Naive thymus-derived CD4-positive, alpha-beta T cell (primary cell): ENCODE measurements at places on chromosomes 1 and 21.
A peak's percentile ranks its signal among the peaks of the same experiment; 100 is the strongest.

DNA sequence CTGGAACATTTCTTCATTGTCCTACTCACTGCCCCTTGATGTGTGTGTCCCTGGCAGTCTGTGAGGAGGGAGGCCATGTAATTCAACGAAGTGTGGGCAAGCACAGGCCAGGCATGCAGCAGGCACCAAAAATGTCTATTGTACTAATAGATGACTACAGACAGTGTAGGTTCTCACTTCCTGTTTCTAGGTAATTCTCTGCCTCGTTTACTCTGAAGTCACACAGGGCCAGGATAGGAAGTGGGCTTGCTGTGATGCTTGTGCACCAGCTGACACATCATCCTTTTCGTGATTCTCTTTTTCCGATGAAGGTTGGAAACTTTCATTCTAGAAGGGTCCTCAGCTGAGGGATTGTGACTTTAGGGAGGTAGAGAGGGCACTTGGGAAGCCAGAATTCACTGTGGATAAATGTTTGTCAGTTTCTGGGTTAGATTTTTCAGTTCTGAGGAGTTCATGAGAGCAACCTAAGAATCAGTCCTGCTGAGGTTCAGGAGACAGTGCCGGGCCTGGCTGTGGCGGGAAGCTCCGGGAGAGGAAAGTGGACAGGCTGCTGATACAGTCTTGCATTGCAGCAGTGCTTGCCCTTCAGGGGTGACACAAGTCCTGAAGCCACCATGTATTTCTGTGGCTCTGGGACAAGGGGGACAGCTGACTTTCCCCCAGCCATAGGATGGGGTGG lies 4.3 kb upstream of the CSF1 start:
- H3K4me3 ChIP-seq: peak overlapping the region; percentile 25
- no peaks in the 10 kb centered on the region for H3K36me3 ChIP-seq
- peaks cover 28% of the 10 kb centered on the region for H3K4me1 ChIP-seq

DNA sequence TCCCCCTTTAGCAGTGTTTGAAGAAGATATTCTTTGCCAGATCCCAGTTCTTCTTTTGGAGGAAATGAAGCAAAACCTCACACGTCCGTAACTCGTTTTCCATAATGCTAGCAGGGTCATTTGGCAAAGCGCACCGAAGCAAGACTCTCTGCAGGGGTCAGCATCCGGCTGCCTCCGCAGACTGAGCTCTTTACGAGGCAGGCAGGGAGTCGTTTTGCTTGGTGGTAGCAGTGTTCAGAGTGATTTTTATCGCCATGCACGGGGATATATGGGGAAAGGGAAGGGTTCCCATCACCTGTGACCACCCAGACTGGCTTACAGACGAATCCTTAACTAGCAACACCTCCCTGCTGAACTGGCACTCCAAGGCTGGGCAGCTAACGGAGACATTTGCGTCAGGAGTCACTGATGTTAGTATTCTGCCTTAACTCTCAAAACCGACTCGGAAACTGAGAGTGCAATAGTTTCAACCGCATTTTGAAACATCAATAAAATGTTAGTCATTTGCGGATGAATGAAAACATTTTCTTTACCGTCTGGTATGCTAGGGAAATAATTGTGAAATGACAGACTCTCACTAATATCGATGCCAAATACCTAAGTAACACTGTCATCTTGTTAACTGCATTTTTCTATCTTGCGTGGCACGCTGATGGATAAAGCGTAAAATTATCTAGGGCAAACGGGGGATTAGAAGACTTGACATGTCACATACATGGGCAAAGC lies 2.2 kb upstream of the NEGR1 start:
- peaks cover 3% of the 10 kb centered on the region for H3K4me1 ChIP-seq
- no peaks in the 10 kb centered on the region for H3K36me3 ChIP-seq
- peak overlapping the region; percentile 71 for H3K4me3 ChIP-seq

GRCh38 chr1:92362970-92363369 lies 64.1 kb downstream of the RPAP2 start:
- no peak for DNase-seq
- H3K36me3 ChIP-seq: no peaks in the 10 kb centered on the region
- no peaks in the 10 kb centered on the region for H3K27me3 ChIP-seq

- H3K4me1 ChIP-seq: peaks cover 13% of the 10 kb centered on the region
- H3K36me3 ChIP-seq: no peaks in the 10 kb centered on the region
- H3K27me3 ChIP-seq: no peaks in the 10 kb centered on the region
- H3K27ac ChIP-seq: peak overlapping the region; percentile 60
Measured at GRCh38 chr21:41112740-41113692, 54.9 kb upstream of the BACE2 start.

GRCh38 chr1:179857009-179857408 lies 20.6 kb downstream of the TOR1AIP2 start:
- H3K27ac ChIP-seq: no peak overlapping the region
- no peaks in the 10 kb centered on the region for H3K4me1 ChIP-seq
- H3K4me3 ChIP-seq: no peak overlapping the region
- no peak for DNase-seq

DNA sequence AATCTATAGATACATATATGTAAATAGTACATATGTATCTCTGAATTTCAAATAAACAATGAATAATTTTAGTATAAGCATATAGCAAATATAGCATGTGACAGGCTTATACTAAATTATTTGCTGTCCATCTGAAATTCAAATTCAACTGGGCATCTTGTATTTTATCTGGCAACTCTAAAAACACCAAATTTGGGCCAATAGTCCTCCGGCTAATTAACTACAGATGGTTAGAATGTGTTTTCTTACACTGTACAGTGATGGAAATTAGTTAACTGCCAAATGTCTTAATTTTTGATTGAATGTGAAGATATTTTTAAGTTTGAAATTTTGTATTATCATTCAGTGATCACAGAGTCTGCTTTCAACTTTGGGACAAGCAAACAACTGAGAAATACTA lies 30.7 kb downstream of the KCNJ15 start:
- H3K36me3 ChIP-seq: no peaks in the 10 kb centered on the region
- H3K27ac ChIP-seq: no peak overlapping the region
- no peaks in the 10 kb centered on the region for H3K4me1 ChIP-seq
- H3K27me3 ChIP-seq: no peaks in the 10 kb centered on the region

- no peaks in the 10 kb centered on the region for H3K27me3 ChIP-seq
- peaks cover 37% of the 10 kb centered on the region for H3K4me1 ChIP-seq
- no peaks in the 10 kb centered on the region for H3K36me3 ChIP-seq
- peak overlapping the region; percentile 9 for H3K4me3 ChIP-seq
Measured at GRCh38 chr21:29078869-29079767, 5.7 kb upstream of the CCT8 start.

- no peak for DNase-seq
- no peak overlapping the region for H3K27ac ChIP-seq
- peaks cover 32% of the 10 kb centered on the region for H3K36me3 ChIP-seq
Measured at GRCh38 chr1:43660355-43660754, 10.4 kb downstream of the KDM4A start.

DNA sequence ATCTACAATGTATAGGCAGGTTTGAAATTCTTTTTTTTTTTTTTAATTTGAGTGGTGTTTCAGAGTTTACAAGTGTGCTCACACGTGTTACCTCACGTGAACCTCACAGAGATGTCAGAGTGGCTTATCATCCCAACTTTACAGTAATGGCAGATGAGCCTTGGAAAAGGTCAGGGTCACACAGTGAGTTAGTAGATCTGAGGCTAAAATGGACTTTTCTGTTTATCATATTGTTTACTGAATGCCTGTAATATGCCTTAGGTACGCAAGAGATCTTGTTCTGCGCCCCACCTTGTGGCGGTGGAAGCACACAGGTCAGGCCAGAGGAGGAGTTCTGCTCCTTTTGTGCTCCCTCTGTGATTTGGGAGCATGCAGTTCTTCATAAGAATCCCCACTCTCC lies 80.0 kb downstream of the DYRK1A start:
- no peak overlapping the region for H3K4me3 ChIP-seq
- H3K27me3 ChIP-seq: no peaks in the 10 kb centered on the region
- H3K27ac ChIP-seq: peak overlapping the region; percentile 24
- no peak for DNase-seq
- H3K4me1 ChIP-seq: peaks cover 42% of the 10 kb centered on the region
- peaks cover 4% of the 10 kb centered on the region for H3K36me3 ChIP-seq

GRCh38 chr1:40884055-40884795 lies 22.1 kb upstream of the CITED4 start:
- no peak overlapping the region for H3K4me3 ChIP-seq
- no peak overlapping the region for H3K27ac ChIP-seq
- DNase-seq: no peak
- no peaks in the 10 kb centered on the region for H3K36me3 ChIP-seq
- no peaks in the 10 kb centered on the region for H3K4me1 ChIP-seq

DNA sequence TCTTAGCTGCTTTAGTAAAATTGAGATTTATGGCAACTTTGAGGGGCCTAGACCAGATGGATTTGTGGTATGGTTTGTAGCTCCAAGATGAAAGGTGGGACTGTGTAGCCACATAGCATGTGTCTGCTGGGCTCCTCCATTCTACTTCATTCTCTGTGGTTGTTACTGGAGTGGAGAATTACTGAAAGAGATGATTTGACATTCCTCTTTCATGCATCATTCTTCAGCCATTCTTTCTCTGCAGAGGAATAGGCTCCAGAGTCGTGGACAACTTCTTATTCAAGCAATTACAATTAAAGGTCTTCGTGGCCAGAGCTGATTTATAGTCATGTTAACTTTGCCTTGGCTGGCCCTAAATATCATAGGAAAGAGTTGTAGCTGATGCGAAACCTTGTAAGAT lies 328.9 kb downstream of the PAPPA2 start:
- H3K27me3 ChIP-seq: no peaks in the 10 kb centered on the region
- no peaks in the 10 kb centered on the region for H3K36me3 ChIP-seq
- no peaks in the 10 kb centered on the region for H3K4me1 ChIP-seq
- no peak overlapping the region for H3K4me3 ChIP-seq

DNA sequence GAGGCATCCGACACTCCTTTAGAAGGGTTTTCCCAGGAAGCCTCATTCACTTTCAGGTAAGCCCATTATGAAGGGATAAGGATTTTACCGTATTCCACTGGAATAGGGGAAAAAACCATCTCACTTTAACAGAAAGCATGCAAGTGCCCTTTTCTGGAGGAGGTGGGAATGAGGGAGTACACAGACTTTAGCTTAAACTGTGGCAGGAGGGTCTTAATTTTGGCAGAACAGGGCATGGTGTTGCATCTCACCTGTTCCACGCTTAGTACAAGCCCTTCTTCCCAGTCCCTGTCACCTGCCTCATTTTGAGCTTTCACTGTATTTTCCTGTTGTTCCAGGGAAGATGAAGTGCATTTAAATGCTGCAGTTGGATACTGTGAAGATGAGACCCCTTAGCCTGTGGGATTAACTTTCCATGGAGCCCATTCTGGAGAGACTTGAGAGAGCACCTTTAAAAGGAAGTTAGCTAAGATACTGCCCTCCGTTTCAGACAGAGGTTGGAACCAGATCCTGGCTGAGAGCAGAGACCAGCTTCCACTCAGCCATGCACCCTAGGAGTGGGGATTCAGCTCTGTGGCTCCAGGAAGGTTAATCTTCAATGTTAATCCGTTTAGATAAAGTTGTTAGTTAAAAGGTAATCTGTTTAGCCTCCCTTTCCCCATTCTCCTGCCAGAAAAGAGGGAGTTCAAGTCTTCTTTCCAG lies 42.6 kb downstream of the PBX1 start:
- no peak for DNase-seq
- H3K36me3 ChIP-seq: no peaks in the 10 kb centered on the region
- H3K27me3 ChIP-seq: no peaks in the 10 kb centered on the region
- no peak overlapping the region for H3K4me3 ChIP-seq
- H3K4me1 ChIP-seq: no peaks in the 10 kb centered on the region

DNA sequence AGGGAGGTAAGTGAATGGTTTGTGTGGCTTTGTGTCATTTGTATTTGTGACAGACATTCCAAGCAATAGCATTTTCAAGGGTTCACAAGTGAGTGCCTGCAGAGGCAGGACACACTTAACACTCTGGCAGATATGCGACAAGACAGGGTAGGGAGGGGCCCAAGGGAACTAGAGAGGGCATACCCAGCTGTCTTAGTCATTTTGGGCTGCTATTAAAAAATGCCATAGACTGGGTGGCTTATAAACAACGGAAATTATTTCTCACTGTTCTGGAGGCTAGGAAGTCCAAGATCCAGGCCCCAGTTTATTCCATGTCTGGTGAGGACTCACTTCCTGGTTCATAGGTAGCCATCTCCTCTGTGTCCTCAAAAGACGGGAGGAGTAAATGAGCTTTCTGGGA lies 137.4 kb downstream of the FGGY start:
- no peak for DNase-seq
- H3K4me3 ChIP-seq: no peak overlapping the region
- H3K4me1 ChIP-seq: no peaks in the 10 kb centered on the region
- no peaks in the 10 kb centered on the region for H3K27me3 ChIP-seq

DNA sequence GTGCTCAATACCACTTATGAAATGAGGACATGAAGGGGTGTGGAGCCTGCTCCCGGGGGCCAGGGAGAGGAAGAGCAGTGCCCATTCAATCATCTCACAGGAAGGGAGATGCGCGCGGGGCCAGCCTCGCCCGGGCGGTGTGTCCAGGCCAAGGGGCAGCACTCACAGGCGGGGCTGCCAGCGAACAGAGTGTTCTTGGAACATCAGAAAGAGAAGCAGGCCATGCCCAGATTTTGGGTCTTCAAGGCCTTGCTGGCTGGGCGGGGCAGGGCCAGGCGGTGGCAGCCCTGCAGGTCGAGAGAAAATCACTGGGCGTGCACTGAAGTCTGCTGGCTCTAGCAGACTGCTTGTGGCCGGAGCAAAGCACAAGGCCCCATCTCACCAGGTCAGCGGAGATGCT lies 168.6 kb downstream of the PRDM16 start:
- no peaks in the 10 kb centered on the region for H3K4me1 ChIP-seq
- DNase-seq: no peak
- no peaks in the 10 kb centered on the region for H3K27me3 ChIP-seq
- no peaks in the 10 kb centered on the region for H3K36me3 ChIP-seq

GRCh38 chr1:203713125-203713524 lies 51.9 kb upstream of the LAX1 start:
- no peak overlapping the region for H3K4me3 ChIP-seq
- H3K27me3 ChIP-seq: no peaks in the 10 kb centered on the region
- no peak for DNase-seq
- H3K27ac ChIP-seq: no peak overlapping the region
- no peaks in the 10 kb centered on the region for H3K4me1 ChIP-seq

GRCh38 chr1:89671775-89672488 lies 39.0 kb downstream of the LRRC8C start:
- H3K27me3 ChIP-seq: no peaks in the 10 kb centered on the region
- no peak overlapping the region for H3K27ac ChIP-seq
- H3K36me3 ChIP-seq: no peaks in the 10 kb centered on the region
- no peak for DNase-seq
- H3K4me3 ChIP-seq: no peak overlapping the region

GRCh38 chr1:223845037-223845809 lies 524 bp downstream of the TP53BP2 start:
- H3K36me3 ChIP-seq: no peaks in the 10 kb centered on the region
- peak overlapping the region; percentile 63 for H3K4me3 ChIP-seq
- H3K27ac ChIP-seq: peak overlapping the region; percentile 99
- no peaks in the 10 kb centered on the region for H3K27me3 ChIP-seq

DNA sequence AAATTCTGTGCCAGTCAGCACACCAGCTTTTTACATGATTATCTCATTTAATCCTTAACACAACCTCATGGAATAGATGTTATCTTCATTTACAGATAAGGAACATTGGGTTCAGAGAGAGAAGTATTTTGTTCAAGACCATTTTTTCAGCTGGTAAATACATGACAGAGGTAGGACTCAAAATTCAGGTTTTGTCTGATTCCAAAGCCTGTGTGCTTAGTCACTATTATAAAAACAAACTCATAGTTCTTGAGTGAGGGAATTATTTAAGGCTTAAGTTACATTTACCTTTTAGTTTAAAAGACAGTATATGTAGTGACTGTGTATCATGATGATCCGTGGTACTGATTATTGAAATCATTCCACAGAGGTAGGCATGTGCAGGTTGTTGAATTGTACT lies 125.2 kb downstream of the MAGI3 start:
- H3K27me3 ChIP-seq: no peaks in the 10 kb centered on the region
- H3K4me3 ChIP-seq: no peak overlapping the region
- no peaks in the 10 kb centered on the region for H3K36me3 ChIP-seq

- no peaks in the 10 kb centered on the region for H3K36me3 ChIP-seq
- H3K4me1 ChIP-seq: no peaks in the 10 kb centered on the region
- no peak overlapping the region for H3K27ac ChIP-seq
Measured at GRCh38 chr21:28489162-28489561, 503.5 kb downstream of the LTN1 start.
